Sigmoid colon (tissue), 7 donors: ENCODE measurements at places on chromosomes 6 and 20. TPM values are rescaled to one million over a fixed set of nuclear protein-coding genes. Genes with fewer than 3 reads are reported as not detected.

DNA sequence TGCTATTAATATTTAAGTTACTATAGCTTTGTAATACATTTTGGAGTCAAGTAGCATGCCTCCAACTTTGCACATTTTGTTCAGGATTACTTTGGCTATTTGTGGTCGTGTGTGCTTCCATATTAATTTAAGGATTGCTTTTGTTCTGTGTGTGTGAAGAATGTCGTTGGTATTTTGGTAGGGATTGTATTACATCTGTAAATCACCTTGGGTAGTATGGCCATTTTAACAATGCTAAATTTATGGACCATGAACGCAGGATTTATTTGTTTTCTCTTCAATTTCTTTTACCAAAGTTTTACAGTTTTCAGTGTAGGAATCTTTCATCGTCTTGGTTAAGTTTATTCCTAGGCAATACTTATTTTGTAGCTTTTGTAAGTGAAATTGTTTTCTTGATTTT is 758.0 kb downstream of the FRK start:
- no peak overlapping the region for H3K4me3 ChIP-seq
- H3K27ac ChIP-seq: no peak overlapping the region
- no peaks in the 10 kb centered on the region for H3K4me1 ChIP-seq
- H3K27me3 ChIP-seq: no peaks in the 10 kb centered on the region
- DNase-seq: no peak

Gene RAET1E
- not detected for polyA plus RNA-seq

DNA sequence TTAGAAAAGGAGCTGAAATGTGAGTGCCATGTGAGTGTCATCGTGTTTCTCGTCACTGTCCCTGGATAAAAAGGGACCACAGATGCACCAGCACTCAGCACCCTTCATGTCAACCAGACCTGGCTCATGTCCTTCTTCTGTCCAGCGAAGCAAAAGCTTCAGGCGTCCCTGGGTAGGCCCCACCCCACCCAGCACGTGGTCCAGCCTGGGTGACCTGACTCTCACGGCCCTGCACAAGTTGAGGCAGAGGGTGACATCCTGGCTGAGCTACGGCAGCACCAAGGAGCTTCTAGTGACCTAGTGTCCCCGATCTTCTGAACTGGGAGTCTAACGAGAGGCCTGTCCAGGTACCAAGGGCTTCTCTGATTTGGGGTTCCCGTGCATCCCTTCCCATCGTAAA is 37.8 kb downstream of the PSMG4 start:
- peak; percentile 43 for DNase-seq
- H3K27me3 ChIP-seq: no peaks in the 10 kb centered on the region
- no peaks in the 10 kb centered on the region for H3K4me1 ChIP-seq
- no peak overlapping the region for H3K4me3 ChIP-seq
- peaks cover 15% of the 10 kb centered on the region for H3K36me3 ChIP-seq
- no peak overlapping the region for H3K27ac ChIP-seq

Gene SLC24A3
- 3.0 TPM for polyA plus RNA-seq

Gene CRYBG1
- 26.5 TPM for polyA plus RNA-seq

GRCh38 chr6:112800916-112801315 is 453.8 kb downstream of the RFPL4B start:
- no peak for DNase-seq
- H3K4me1 ChIP-seq: no peaks in the 10 kb centered on the region
- no peak overlapping the region for H3K27ac ChIP-seq
- no peaks in the 10 kb centered on the region for H3K36me3 ChIP-seq
- H3K27me3 ChIP-seq: no peaks in the 10 kb centered on the region
- no peak overlapping the region for H3K4me3 ChIP-seq

GRCh38 chr6:57147401-57147800 is 24.7 kb upstream of the BAG2 start:
- H3K36me3 ChIP-seq: peaks cover 51% of the 10 kb centered on the region
- H3K27ac ChIP-seq: no peak overlapping the region
- no peak overlapping the region for H3K4me3 ChIP-seq
- H3K27me3 ChIP-seq: no peaks in the 10 kb centered on the region
- DNase-seq: no peak

Gene STX11
- 5.4 TPM for polyA plus RNA-seq

DNA sequence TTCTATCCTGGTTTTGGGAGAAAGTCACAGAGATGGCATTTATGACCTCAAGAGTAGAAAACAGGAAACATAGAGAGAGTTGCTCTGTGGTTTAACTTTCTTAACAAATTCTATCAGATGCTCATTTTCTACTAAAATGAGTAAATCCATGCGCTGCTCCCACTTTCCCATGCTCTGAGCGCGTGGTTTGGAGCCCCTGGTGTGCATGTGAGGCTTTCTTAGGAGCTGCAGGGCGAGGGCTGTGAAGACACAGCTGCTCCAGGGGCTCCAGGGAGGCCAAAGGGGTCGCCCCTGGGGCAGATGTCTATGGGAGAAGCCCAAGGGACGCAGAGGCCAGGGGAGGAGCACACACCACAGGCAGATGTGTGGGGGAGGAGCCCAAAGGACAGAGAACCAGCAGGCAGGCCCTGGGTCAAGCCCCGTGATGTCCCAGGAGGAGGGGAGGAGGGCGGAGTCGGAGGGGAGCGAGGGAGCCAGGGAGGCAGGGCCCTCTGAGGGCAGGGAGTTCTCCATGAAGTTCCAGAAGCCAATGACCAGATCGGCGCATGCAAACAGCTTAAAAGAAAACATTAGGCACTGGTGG is 122.9 kb downstream of the IRF4 start:
- no peaks in the 10 kb centered on the region for H3K27me3 ChIP-seq
- H3K36me3 ChIP-seq: no peaks in the 10 kb centered on the region
- DNase-seq: no peak
- no peak overlapping the region for H3K4me3 ChIP-seq

DNA sequence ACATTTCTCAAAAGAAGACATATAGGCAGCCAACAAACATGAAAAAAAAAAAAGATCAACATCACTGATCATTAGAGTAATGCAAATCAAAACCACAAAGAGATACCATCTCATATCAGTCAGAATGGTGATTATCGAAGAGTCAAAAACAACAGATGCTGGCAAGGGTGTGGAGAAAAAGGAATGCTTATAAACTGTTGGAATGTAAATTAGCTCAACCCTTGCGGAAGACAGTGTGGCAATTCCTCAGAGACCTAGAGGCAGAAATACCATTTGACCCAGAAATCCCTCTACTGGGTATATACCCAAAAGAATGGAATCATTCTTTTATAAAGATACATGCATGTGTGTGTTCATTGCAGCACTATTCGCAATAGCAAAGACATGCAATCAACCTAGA is 303.8 kb upstream of the THEMIS start:
- H3K27me3 ChIP-seq: no peaks in the 10 kb centered on the region
- H3K27ac ChIP-seq: no peak overlapping the region
- DNase-seq: no peak
- H3K4me1 ChIP-seq: no peaks in the 10 kb centered on the region

Gene EPPIN
- polyA plus RNA-seq: not detected

- H3K4me1 ChIP-seq: peaks cover 21% of the 10 kb centered on the region
- no peaks in the 10 kb centered on the region for H3K36me3 ChIP-seq
Measured at GRCh38 chr20:11810311-11811083, 107.2 kb upstream of the BTBD3 start.

GRCh38 chr6:170292407-170293158 is 1.7 kb upstream of the DLL1 start:
- no peak overlapping the region for H3K27ac ChIP-seq
- DNase-seq: peak; percentile 57
- H3K36me3 ChIP-seq: no peaks in the 10 kb centered on the region

GRCh38 chr6:168132531-168133167 is 53.6 kb upstream of the FRMD1 start:
- H3K4me3 ChIP-seq: peak overlapping the region; percentile 28
- H3K27me3 ChIP-seq: no peaks in the 10 kb centered on the region
- no peak overlapping the region for H3K27ac ChIP-seq

Gene SMOC2
- 6.2 TPM for polyA plus RNA-seq

- no peak overlapping the region for H3K27ac ChIP-seq
- no peaks in the 10 kb centered on the region for H3K36me3 ChIP-seq
- no peaks in the 10 kb centered on the region for H3K27me3 ChIP-seq
- no peak for DNase-seq
- H3K4me3 ChIP-seq: no peak overlapping the region
- no peaks in the 10 kb centered on the region for H3K4me1 ChIP-seq
Measured at GRCh38 chr20:55449091-55449490, 556.2 kb downstream of the CBLN4 start.

- H3K4me3 ChIP-seq: no peak overlapping the region
- H3K27me3 ChIP-seq: no peaks in the 10 kb centered on the region
- H3K36me3 ChIP-seq: peaks cover 97% of the 10 kb centered on the region
- no peak overlapping the region for H3K27ac ChIP-seq
- peak; percentile 10 for DNase-seq
Measured at GRCh38 chr20:24968278-24968800, 19.3 kb downstream of the CST7 start.

DNA sequence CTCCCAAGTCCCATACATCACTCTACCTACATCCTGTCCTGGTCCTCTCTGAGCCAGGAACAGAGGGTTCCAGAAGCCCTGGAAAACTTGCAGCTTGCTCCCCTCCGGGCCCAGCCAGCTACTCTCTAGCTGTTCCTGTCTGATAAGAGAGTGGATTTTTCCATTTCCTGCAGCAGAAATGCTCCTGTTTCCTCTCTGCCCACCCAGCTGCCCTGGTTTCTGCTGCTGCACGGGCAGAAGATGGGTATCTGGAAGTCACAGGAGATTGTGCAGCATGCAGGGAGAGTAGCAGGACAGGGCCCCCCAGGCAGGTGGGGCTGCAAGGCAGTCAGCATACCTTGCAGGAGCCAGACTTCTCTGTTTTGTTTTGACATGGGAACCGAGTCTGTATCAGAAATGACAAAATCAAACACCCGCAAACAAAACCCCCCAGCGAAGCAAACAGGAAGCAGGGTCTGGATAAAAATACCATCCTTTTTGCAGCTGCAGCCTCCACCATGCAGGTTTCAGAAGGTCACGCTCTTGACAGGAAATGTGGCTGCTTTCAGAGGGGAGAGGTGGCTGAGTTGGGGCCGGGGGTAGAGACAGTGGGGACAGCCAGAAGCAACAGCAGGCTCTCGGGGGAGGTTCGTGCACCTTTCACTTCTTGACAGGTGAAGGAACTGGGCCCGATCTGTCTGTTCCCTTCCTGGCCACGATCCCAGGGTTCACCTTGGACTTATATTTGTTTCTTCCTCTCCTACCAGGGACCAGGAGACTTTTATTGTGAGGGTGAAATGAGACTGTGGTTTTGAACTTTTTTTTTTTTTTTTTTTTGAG is 50.8 kb upstream of the FAM83D start:
- H3K27ac ChIP-seq: peak overlapping the region; percentile 34
- no peaks in the 10 kb centered on the region for H3K4me1 ChIP-seq
- peaks cover under 1% of the 10 kb centered on the region for H3K27me3 ChIP-seq

DNA sequence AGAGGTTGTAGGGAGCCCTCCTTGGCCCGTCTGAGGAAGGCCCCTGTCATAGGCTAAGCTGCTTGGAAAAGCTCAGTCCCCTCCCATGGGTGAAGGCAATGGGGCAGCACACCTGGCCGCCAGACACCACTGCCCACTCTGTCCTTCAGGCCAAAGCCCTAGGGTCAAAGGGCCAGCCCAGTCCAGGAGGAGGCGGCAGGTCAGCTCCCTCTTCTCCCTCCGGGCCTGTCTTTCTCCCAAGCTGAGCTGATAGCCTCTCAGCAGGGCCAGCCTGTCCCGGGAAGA is 5.1 kb upstream of the CLPSL2 start:
- H3K4me1 ChIP-seq: peaks cover 1% of the 10 kb centered on the region
- no peak for DNase-seq
- peaks cover 4% of the 10 kb centered on the region for H3K27me3 ChIP-seq
- H3K36me3 ChIP-seq: no peaks in the 10 kb centered on the region
- H3K4me3 ChIP-seq: no peak overlapping the region

GRCh38 chr6:68637071-68637470 is 2.0 kb downstream of the ADGRB3 start:
- no peaks in the 10 kb centered on the region for H3K36me3 ChIP-seq
- H3K4me3 ChIP-seq: peak overlapping the region; percentile 67
- DNase-seq: no peak
- H3K27ac ChIP-seq: no peak overlapping the region

DNA sequence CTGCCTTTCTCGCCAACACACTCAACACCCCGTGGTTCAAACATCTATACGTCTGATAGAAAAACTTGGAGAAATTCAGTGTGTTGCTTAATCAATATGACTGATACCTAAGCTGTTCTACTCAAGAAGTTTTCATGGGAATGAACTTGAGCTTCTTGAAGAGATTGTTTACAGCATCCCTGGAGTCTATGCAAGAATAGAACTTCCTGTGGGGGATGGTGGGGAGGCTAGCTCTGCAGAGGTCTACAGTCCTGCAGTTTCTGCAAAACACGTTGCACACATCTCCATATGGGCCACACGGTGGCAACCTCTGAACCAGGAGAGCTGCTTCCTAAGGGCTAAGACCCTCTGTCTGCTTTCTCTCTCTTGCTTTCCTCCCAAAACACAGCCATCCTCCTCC is 32.7 kb upstream of the FANCE start:
- peaks cover 10% of the 10 kb centered on the region for H3K4me1 ChIP-seq
- H3K27me3 ChIP-seq: no peaks in the 10 kb centered on the region
- H3K27ac ChIP-seq: no peak overlapping the region

- no peaks in the 10 kb centered on the region for H3K27me3 ChIP-seq
- H3K4me3 ChIP-seq: no peak overlapping the region
- H3K4me1 ChIP-seq: peaks cover 7% of the 10 kb centered on the region
- no peak overlapping the region for H3K27ac ChIP-seq
Measured at GRCh38 chr20:41131594-41132387, 5.6 kb upstream of the PLCG1 start.

Gene STMN3
- polyA plus RNA-seq: 25.2 TPM
